Heart right ventricle (tissue), 16 donors: ENCODE measurements at places on chromosomes 3 and 15. TPM values are rescaled to one million over a fixed set of nuclear protein-coding genes. Genes with fewer than 3 reads are reported as not detected.

The KAT2B gene
- 24.8 TPM for polyA plus RNA-seq

The REC114 gene
- not detected for polyA plus RNA-seq

The LSMEM2 gene
- polyA plus RNA-seq, result 1.9 TPM

The PLXND1 gene
- polyA plus RNA-seq, result 169 TPM

The CYP11A1 gene
- polyA plus RNA-seq, result 0.06 TPM

The XCR1 gene
- polyA plus RNA-seq, result not detected

The STRC gene
- 1.2 TPM for polyA plus RNA-seq

The RBMS3 gene
- polyA plus RNA-seq, result 8.1 TPM

The ITIH4 gene
- polyA plus RNA-seq, result 1.5 TPM

The MAGEF1 gene
- 20.1 TPM for polyA plus RNA-seq

The LTK gene
- polyA plus RNA-seq, result 0.95 TPM
